Activated CD4-positive, alpha-beta memory T cell treated with anti-CD3 and anti-CD28 coated beads, Interleukin-2, amount 10 ng/mL, durations not matched to agents 7 days and 5 days (primary cell): ENCODE measurements at places on chromosomes 3 and 15. TPM values are rescaled to one million over a fixed set of nuclear protein-coding genes. Genes with fewer than 3 reads are reported as not detected.
A peak's percentile ranks its signal among the peaks of the same experiment; 100 is the strongest.

DNA sequence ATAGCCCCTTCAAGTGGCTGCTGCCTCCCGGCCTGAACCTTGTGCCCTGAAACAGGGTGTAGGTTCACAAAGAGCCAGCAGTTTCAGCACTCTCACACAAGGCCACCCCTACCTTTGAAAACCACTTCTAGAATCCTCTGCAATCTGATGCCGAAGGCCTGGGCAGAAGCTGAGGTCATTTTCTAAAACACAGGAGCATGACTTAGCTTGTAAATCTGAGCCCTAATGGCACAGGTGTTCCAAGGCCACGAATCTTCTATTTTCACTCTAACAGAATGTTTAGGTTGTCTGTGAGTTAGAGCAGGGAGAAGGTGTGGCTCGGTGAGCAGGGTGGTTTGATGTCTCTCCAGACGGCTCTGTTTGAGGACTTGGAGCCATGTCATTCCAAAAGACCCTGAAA is 62.3 kb downstream of the SYNM start:
- DNase-seq: no peak

DNA sequence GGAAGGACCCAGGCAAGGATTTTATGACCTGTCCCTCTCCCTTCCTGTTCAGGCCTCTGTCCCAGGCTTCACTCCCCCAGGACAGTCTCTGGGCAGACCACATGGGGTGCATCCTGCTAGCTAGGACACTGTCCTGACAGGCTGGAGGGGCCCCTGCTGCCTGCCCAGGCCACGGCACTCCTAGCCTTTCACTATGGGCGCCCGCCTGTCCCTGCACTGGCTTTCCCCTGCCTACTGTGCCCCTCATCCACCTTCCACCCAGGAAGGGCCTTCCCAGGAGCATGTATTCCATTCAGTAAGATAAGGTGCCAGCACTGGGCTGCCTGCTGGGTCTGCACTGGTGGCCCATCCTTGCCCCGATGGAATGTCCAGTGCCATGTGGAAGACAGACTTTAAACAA is 145.3 kb downstream of the DNAJB8 start:
- DNase-seq: no peak

DNA sequence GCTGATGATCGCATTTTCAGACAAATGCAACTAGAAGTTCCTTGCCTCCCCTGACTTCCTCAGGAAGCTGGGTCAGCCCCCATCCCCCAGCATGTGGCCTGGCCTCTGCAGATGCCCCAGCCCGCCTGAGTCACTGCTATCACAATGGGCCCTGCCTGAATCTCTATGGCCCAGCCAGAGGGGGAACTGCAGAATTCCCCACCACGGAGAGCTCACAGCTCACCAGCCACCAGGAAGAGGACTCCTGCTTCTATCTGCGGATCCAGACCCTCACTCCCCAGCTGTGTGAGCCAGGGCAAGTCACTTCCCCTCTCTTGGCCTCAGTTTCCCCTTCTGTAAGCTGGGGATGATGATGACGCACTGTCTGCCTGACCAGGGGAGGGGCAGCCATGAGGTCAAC is 6.9 kb downstream of the PLXND1 start:
- DNase-seq: no peak

GRCh38 chr3:73637042-73637441 is 12.3 kb upstream of the PDZRN3 start:
- no peak for DNase-seq

DNA sequence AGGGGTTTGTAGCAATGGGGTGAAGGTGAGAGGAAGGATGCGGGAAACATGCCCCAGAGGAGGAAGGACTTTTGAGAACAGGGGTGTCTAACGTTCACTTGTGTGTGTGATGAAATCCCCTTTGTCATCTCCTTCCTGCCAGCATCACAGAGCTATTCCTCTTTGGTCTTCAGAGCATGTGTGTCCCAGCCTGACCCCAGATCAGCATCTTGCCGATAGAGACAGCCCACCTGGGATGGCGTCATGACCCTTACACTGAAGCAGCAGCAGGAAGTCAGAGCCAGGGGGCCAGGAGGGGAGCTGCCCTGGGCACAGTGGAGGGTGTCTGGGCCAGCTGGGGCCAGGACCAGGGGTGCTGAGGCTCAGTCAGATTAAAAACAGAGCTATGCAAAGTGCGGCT is 29.9 kb upstream of the GRIP2 start:
- no peak for DNase-seq

GRCh38 chr3:143612541-143612940 is 235.7 kb downstream of the SLC9A9 start:
- no peak for DNase-seq

GRCh38 chr3:56012721-56013120 is 455.5 kb downstream of the ERC2 start:
- no peak for DNase-seq

- DNase-seq: no peak
These were observed 58.4 kb downstream of the PPARG start for GRCh38 chr3:12347301-12347700.

DNA sequence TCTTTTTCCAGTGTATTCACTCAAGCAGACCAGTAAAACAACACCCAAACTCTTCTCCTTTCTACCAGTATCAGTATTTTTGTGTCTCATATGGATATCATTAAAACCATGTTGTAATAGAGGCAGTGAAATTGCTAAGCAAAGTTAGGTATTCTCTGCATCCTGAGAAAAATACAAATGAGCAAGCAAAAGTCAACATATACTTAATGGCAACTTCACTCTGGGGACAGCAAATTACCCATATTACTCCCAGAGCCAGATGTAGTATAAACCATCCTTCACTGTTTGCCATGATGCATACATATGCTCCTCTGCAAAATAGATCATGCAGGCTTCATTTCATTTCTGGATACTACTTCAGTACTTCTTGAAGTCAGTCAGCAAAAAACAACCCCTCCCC is 22.1 kb downstream of the UBA5 start:
- no peak for DNase-seq

DNA sequence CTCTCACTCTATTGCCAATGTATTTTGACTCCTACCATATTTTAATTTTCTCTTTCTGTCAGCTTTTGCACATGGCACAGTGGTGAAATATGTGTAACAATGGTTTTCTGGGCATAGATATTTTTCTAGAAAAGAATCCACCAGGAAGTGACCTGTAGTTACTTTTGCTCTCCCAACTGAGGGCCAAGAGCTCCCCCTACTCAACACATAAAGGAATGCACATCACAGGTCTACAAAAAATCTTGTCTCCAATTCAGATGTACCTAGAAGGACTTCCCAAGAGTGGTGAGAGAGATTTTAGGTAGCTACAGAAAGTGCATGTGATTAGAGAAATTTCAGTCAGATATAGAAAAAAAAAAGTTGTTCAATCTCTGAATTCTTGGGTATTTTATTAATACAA is 15.6 kb downstream of the CPA3 start:
- no peak for DNase-seq

- DNase-seq: no peak
These were observed 11.1 kb downstream of the RIOX2 start for GRCh38 chr3:97960993-97961766.

DNA sequence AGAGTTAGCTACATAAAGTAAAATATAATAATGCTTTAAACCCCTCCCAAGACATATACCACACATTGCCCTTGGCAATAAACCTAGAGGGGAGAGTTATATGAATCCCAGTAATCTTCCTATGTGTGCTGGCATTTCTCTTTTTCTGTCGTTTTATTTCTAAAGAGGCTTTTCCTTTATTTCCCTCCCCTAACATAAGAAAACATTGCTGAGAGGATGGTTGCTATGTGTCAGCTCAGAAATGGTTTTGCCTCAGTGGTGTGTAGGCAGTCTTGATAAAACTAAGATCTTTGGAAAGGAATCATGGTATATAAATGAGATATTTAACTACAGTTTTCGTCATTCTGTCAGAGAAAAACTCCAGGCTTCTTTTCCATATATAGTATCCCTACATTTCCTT is 30.0 kb downstream of the CCDC191 start:
- DNase-seq: no peak

DNA sequence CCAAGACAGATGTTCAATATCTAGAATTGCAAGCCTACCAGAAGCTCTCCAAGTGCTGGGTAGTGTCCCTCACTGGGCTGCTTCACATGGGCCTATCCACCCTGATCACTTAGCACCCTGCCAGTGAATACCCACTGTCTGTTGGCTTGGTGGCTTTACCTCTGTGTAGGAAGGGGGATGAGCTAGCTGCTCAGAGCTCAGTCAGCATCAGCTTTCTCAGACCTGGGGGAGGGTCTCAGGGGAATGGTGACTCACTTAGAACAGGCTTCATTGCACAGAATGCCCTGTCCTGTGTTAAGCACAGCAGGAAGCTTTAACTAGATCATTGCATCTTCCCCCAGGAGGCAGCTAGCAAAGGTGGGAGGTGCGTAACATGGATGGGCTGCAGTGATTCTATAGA is 209.8 kb downstream of the PDCD6IP start:
- DNase-seq: no peak

- DNase-seq: peak; percentile 67
These were observed 84.8 kb upstream of the FOXB1 start for GRCh38 chr15:59918994-59919951.

GRCh38 chr15:85793641-85794597 is 806 bp downstream of the KLHL25 start:
- DNase-seq: peak; percentile 59

GRCh38 chr3:114878114-114878839 is 268.8 kb downstream of the ZBTB20 start:
- DNase-seq: no peak

DNA sequence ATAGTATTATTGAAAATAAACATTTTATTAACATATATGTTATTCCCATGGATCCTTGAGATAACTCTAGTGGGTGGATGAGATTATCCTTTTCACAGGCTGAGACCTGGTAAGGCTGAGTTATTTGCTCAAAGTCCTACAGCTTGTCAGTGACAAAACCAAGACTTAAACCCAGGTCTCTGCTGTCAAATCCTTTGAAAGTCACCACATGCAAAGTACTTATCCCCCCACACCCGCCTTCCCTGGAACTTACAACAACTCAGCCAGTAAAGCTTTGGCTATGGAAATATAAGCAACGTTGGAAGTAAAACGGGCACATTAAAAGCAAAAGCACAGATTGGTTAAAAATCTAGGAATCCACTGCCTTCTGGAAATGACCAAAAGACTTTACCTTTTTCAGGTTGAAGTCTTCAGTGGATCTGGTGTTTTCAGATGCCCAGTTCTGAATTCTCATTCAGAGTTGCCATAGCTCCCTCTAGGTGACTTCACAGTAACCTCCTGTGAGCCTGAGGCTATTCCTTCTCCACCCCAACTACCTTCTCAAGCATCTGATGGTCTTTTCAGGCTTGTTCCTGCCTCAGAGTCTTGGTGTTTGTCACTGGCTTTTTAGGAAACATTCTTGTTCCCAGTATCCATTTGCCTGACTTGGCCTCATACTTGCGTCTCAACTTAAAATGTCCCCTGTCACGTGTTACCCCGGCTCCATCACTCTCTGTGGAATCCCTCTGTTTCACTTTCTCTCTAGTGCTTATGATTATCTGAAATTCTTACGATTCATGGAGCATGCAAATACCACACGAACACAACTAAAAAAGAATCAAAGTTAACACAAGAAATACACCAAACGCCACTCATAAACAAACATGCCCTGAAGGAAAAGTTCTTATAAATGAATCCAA is 131.2 kb downstream of the MAGI1 start:
- no peak for DNase-seq

The PLA2G4F gene
- not detected for total RNA-seq

The PTH1R gene
- not detected for total RNA-seq

The C3orf70 gene
- total RNA-seq: not detected

The AP3B2 gene
- not detected for total RNA-seq

The MOBP gene
- total RNA-seq: not detected

The KLF15 gene
- total RNA-seq: not detected

The WDR72 gene
- total RNA-seq: not detected

The ZNF35 gene
- 1.9 TPM for total RNA-seq

The OR5AC2 gene
- total RNA-seq: not detected

The NMB gene
- total RNA-seq: 4.0 TPM

The FGF12 gene
- total RNA-seq: not detected

The ARPC4 gene
- 255 TPM for total RNA-seq

The SETMAR gene
- 6.2 TPM for total RNA-seq

The KCNMB2 gene
- total RNA-seq: not detected

The NLGN1 gene
- not detected for total RNA-seq

The KCNAB1 gene
- not detected for total RNA-seq

The CPN2 gene
- not detected for total RNA-seq

The PDIA3 gene
- total RNA-seq: 290 TPM

The SAMD7 gene
- total RNA-seq: not detected

The SLC28A2 gene
- total RNA-seq: not detected
